ENCODE measurements at places on chromosomes 5 and 9. TPM values are rescaled to one million over a fixed set of nuclear protein-coding genes. Genes with fewer than 3 reads are reported as not detected.
A peak's percentile ranks its signal among the peaks of the same experiment; 100 is the strongest.

Gene LECT2
- total RNA-seq, result not detected

Gene IFNA21
- total RNA-seq, result not detected

Gene ZNF300
- total RNA-seq, result 57.1 TPM

Gene ACOT12
- total RNA-seq, result 2.4 TPM

DNA sequence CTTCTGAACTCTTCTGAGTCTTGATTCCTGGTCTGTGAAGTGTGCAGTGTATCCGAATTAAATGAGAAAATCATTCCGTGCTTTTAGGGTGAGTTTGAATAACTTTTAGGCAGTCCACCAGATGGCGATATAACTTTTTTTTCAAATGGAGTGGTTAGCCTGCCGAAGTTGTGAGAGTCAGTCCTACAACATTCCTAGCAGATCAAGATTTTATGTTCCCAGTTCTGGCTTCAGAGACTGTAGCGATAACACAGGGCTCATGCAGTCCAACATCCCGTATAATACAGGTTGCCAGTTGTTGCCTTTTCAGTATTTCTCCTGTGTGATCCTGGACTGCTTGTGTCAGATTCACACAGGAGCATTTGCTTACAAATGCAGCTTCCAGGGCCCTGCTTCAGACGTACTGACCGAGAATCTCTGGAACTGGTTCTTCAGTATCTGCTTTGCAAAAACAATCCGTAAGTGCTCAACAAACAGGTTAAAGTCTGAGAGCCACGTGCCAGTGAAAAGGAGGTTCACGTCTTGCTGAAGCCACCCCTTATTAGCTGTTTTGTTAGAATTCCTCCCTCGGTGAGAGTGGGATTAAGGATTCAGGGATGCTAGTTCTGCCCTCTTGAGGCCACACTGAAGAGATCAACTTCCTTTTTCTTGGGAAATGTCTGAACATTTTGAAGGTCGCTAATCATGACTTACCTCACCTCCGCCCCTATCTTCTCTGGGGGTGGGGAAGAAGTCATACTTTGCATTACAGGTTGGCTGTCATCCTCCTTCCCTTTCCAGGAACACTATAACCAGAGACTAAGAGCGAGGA lies 22.8 kb downstream of the SMIM3 start:
- DNase-seq, result peak; percentile 50

DNA sequence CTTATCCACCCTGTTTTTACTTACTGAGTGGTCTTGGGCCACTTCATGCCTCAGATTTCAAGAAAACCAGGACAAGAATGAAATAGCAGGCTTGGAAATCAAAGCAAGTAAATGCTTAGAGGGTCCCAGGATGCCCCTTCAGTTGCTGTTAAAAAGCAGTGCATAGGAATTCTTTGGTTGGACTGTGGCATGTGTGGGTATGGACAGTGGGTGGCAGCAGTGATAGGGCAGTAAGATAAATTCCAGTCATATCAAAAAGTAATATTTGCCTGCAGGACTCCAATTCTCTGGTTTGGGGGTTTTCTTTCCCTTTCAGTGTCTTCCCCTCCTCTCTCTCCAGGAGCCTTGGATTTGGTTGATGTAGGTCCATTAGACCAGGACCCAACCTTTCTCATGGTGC lies 306.7 kb upstream of the CLINT1 start:
- DNase-seq, result no peak

DNA sequence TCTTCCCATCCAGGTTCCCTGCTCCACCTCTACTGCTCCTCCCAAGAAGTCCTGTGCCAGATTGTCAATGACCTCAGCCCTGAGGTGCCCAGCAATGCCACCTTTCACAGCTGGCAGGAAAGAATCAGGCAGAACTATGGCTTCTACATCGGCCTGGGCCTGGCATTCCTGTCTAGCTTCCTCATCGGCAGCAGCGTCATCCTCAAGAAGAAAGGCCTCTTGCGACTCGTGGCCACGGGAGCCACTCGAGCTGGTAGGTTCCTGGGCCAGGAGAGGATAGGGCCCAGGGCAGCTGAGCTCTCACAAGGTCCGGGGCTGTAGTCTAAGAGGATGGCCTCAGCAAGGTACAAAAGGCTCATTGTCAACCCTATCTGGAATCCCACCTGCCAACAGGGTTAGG lies 3.1 kb downstream of the NIPAL4 start:
- DNase-seq, result no peak

DNA sequence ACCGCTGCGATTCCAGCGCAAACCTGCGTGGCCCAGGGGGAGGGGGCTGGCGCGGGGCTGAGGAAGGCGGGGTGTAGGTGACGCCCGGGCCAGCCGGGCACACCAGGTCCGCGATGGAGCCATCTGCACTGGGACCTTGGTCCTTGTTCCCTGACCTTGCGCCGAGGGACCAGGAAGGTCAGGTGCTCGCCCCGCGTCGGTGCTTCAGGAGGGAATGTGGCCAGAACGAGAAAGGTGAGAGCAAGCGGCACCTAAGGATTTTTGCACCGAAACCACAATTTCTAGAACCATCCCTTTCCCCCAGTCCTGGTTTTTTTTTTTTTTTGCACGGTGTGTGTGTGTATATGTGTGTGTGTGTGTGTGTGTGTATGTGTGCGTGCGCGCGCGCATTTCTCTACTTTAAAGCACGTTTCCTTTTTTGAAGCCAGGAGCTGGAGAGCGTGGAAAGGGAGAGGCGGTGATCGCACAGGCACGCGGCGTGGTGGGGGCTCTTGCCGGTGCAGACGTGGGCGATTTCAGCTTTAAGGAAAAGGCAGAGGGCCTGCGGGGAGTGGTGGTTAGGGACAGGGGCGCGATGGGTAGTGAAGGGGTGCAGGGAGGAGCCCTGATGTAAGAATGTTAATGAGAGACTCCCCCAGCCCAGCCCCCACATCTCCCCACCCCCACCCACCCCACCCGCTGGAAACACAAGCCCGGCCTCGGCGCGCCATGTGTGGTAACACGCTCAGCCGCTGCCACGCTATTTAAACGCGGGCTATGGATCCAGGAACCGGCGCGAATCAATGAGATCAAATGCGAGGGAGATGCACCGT lies at the start of gene NPR3:
TSS of gene NPR3 (plus strand) at position 772 of the 812 bp plus-strand sequence. CDS start 456 bp downstream, outside the sequence.
- no peak for DNase-seq

DNA sequence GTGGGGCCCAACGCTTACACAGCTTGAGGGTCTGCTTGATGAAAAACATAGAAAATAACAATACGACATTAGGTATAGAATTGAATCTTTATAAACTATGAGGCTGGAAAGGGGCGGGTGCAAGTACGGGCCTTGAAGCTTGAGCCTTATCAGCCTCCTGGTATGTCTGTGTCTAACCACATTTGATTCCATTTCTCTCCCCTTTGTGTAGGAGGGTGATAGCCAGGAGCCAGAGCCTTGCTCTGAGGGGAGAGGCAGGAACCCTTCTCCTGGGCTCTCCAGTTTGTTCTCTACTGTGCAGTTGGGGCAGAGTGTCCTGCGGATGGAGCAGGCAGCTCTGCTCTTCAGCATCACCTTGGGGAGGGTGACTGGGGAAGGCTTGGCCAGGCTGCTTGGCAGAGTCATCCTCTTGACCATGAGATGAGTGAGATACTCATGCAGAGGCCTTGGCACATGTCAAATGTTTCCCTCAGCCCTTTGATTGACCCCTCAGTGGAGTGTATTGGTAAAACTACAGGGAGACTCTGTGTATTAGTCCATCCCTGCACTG lies 153.5 kb downstream of the SEMA6A start:
- DNase-seq, result no peak

DNA sequence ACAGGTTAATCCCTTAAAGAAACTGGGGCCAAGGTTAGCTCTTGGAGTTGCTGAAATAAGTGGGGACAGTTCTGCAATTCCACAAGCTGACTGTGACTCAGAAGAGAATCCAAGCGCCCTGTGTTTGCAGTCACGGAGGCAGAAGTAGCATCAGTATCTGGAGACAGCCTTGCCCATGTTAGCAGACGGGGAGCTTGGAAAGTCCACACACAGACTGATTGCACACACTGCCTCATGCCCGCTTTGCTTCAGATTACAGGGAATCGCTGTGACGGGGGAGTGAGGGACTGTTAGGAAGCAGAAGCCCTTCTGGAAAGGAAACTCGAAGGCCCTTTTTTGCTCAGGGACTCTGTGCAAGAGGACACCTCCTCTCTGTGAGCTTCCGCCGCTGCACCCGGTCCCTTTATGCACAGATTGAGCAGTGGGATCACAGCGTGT lies 30.9 kb upstream of the PPP1R26 start:
- DNase-seq, result no peak

DNA sequence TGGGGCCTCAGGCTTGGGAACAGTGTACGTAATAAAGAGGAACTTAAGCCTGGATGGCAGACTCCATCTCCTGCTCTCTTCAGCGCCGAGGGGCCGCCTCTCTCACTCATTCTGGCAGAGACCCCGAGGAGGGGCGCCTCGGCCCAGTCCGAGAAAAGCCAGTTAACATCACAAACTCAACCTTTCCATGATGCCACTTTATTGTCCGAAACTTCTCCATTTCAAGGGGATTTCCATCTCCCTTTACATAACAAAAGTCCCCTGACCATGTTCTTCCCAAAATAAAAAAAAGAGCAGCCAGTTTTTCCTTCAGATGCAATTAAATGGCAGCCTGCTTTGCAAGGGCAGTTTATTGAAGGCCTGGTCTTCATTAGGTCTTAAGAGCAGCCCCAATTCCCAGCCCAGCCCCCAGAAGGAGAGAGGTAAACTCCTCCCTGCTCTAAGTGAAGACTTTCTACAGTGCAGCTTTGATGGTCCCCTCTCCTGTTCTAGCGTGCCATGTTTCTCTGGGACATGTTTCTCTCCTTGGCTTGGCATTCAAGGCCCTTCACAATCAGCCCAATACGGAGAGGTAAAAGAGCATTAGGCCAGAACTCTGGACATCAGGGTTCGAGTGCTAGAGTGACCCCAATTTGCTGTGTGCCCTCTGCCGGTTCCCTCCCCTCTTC lies 19.5 kb upstream of the RAB14 start:
- no peak for DNase-seq

GRCh38 chr9:93254061-93254481 lies 70.1 kb downstream of the WNK2 start:
- DNase-seq, result no peak
